ENCODE measurements at places on chromosomes 7 and 10.

DNA sequence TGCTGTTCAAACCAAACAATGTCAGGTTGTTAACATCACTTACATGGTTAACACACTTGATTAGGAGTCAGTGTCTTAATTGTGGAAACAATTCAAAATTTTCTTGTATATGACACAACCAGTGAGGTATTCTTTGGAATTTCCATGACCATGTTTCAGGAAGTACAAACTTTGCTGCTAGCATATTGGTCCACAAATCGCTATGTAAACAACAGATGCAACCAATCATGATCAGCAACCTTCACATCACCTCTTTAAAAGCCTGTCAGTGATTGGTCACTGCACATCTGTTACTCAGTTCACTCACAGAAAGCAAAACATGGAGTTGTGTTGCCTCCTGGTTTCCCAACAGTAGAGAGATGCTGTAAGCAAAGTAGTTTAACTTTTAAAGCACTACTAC, 108.9 kb upstream of the FAM3C start:
- peak; percentile 66 for DNase-seq

GRCh38 chr10:11245510-11245909, 227.8 kb downstream of the CELF2 start:
- no peak for DNase-seq

DNA sequence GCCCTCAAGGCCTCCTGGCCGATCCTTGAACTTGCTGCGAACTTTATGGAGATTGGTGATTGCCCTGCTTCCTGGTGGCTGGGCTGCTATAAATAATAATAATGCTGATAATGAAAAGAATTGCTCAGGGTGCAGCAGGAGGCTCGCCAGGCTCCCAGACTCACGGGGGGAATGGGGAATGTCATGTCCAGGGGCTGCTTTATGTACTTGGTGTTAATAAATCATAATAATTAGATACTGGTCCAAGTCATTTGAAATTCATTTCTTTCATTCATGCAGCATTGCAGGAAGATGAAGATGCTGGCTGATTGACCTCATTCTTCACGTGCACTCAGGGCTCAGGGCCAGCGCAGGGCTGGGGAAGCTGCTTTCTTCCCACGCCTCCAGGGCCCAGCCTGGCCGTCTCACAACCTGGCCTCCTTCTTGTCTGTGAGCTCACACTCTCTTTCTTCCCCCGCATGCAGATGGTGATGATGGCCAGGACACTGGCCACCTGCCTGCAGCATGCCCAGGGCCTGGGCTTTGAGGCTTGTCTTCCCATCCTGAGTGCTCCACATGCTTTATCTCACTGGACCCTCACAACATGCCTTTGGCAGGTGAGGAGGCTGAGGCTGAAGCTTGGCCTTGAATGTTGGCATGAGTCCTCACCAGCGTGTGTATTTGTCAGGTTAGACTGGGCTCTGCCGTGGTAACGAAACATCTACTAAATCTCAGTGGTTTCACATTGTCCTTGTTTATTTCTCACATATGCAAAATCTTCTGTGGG, 138.4 kb upstream of the TNS3 start:
- peak; percentile 48 for DNase-seq

- no peak for DNase-seq
These were observed 7.9 kb downstream of the TAS2R60 start for GRCh38 chr7:143451122-143451521.

GRCh38 chr10:104546756-104547155, 94.3 kb upstream of the SORCS3 start:
- DNase-seq: no peak

GRCh38 chr7:129824291-129825208, 128.2 kb downstream of the UBE2H start:
- DNase-seq: no peak

DNA sequence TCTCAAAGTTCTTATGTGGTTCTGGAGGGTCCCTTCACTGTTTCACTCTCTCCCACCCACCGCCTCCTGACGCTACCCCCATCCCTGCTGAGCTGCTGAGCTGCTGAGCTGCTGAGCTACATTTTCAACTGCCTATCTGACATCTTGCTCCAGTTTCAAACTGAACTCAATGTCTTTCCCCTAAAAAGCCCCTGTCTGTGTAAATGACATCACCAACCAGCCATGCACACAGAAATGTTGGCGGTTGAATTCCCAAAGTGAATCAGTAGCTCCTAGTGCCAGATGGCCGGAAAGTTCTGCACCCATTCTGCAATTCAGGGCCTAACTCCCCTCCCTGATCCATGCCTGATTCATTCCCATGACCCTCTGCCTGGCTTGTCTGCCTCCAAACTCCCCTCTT, 71.2 kb downstream of the WNT2 start:
- DNase-seq: no peak

DNA sequence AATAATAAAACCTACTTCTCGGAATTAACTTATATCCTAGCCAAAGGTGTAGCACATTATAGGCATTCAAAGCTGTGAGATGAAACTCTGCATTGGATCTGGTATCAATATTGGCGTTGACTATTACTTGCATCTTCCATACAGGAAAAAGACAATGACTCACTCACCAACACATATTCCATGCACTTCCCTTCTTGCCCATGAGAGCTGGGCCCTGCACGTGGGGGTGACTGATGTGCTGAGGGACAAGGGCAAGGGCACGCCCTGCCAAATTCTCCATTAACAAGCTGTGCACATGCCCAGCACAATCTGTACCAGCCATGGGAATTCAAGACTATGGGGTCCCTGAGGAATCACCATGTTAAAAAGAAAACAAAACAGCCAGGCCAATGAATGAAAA, 188.1 kb upstream of the PDE1C start:
- DNase-seq: no peak

GRCh38 chr7:23394488-23395171, 75.7 kb downstream of the IGF2BP3 start:
- no peak for DNase-seq

DNA sequence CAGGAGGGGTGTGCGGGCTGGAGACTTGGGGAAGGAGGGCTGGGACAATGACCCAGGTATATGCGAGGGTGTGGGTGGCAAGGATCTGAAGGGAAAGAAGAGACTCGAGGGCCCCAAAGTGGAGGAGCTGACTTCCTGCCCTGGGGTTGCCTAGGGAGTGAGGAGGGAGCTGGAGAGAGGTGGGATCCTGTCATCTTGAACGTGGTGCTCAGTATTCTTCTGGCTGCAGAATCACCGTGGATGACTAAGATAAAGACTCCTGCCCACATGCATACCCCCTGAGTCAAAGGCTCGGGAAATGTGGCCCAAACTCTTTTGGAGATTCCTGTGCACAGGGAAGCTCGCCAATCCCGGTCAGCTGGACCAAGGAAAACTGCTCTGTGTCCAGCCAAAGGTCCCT, 31.2 kb downstream of the COL17A1 start:
- peak; percentile 18 for DNase-seq

GRCh38 chr7:143910473-143911248, 8.7 kb upstream of the TCAF1 start:
- no peak for DNase-seq

DNA sequence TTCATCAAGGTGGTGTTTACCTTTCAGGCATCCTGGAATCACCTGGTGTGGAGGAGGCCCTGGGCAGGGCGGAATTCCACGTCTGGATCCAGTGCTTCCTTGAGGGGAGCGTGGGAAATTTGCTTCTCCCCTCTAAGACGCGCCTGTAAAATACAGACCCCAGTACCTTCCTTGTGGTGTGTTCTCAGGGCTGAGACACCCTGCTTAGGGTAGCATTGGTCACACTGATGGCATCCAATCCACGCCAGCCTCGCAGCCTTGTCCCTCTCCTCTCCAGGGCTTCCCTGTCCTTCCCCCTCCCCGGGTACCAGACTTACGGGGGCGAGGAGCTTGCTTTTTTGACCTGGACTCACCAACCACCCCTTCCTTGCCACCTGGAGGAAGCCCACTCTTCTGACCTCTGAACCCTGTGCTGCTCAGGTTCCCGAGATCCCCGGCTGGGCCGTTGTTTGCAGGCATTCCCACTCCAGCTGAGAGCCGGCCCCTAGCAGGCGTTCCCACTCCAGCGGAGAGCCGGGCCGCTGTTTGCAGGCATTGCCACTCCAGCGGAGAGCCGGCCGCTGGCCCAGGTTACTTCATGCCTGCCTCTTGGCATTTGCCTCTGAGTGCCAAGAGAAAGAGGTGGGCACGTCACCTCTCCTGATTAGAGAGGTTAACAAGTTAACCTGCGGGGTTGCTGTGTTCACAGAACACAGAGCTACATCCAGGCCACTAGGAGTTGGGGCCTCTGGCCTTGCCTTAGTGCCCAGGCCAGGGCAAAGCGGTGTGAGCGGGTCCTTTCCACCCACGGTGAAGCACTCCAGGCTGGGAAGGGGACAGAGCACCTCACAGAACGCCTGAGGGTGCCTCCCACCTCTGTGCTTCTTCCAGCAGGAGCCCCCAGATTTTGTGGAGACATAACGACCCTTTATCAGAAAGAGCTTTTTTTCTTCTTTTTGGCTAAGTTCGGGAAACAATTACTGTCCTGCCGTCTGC, 254.0 kb upstream of the PPP2R2D start:
- DNase-seq: no peak

GRCh38 chr7:47818796-47819606, 129.3 kb downstream of the PKD1L1 start:
- DNase-seq: no peak

GRCh38 chr10:131080571-131080970, 230.9 kb downstream of the TCERG1L start:
- DNase-seq: no peak

GRCh38 chr10:113646336-113647201, 17.3 kb downstream of the NRAP start:
- DNase-seq: no peak

DNA sequence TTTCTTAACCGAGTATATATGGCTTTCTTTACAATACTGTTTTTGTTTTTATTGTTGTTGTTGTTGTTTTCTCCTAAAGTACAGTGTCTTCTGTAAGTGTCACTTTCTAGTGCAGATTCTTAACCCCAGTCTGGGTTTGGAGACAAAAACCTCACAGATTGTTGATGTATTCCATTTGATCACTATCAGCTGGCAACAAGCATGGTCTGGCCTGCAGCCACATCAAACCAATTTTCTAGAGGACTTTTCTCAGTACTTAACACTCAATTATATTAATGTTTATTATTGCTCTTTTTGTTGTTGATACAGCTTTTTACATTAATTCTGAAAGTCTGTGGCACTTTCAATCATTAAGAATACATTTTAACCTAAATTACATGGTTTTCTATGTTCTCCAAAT, 17.1 kb downstream of the LRRN3 start:
- DNase-seq: no peak

DNA sequence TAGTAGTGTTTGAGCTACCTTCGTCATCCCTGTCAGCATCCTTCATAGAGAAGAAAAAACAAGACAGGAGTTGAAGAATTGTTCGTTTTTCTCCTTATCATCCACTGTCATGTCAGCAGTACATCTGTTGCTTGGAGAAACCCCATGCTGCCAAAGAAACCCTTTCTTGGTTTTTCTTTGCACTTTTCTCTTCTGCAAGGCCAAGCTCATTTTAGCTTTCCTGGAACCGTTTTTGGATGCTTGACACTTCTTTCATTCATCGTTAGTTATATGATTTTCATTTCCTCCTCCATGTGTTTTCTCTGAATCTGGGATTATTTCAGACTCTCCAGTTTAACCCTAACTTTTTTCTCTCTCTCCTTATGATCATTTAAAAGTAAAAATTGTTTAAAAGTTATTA, 58.9 kb downstream of the MMRN2 start:
- no peak for DNase-seq

GRCh38 chr7:40946549-40946948, 756.3 kb downstream of the INHBA start:
- no peak for DNase-seq

- DNase-seq: no peak
These were observed 20.8 kb downstream of the TSPAN14 start for GRCh38 chr10:80474941-80475340.

- DNase-seq: no peak
These were observed 67.7 kb downstream of the TRIM24 start for GRCh38 chr7:138527746-138528223.

GRCh38 chr7:73831834-73832651, 1.2 kb downstream of the CLDN4 start:
- no peak for DNase-seq

All from BJ (cell line).